AG04449 (cell line): ENCODE measurements at places on chromosomes 2 and 18.

DNA sequence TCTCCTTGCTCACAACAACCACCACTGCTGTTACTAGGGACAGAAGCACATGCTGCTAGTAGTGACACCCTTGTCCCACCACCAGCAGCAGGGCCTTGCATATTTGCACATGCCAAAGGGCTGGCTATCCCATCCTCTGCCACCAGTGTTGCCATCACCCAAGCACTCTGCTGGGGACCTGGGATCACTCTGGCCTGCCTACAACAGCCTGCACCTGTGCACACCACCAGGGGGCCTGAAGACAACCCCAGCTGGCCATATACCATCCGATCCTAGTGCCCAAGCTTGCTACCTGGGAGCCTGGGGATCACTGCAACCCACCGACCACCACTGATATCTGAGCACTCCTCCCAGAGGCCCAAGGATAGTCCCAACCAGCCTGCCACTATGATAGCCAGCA lies 99.9 kb upstream of the FANCL start:
- DNase-seq: no peak

- no peak for DNase-seq
Observed at GRCh38 chr18:199768-200167, 41.4 kb downstream of the USP14 start.

GRCh38 chr18:48904091-48904490 lies 46.7 kb downstream of the SMAD7 start:
- no peak for DNase-seq

GRCh38 chr2:127199223-127199622 lies 20.9 kb downstream of the CYP27C1 start:
- no peak for DNase-seq

- DNase-seq: no peak
Observed at GRCh38 chr2:160077912-160078810, 15.7 kb upstream of the PLA2R1 start.

- DNase-seq: no peak
Observed at GRCh38 chr2:30040147-30040546, 106.7 kb upstream of the YPEL5 start.

- no peak for DNase-seq
Observed at GRCh38 chr18:49055196-49055595, 104.4 kb upstream of the SMAD7 start.

- DNase-seq: no peak
Observed at GRCh38 chr2:241150660-241151530, 628 bp downstream of the PPP1R7 start.

GRCh38 chr2:41966431-41966893 lies 81.4 kb upstream of the PKDCC start:
- DNase-seq: peak; percentile 92

DNA sequence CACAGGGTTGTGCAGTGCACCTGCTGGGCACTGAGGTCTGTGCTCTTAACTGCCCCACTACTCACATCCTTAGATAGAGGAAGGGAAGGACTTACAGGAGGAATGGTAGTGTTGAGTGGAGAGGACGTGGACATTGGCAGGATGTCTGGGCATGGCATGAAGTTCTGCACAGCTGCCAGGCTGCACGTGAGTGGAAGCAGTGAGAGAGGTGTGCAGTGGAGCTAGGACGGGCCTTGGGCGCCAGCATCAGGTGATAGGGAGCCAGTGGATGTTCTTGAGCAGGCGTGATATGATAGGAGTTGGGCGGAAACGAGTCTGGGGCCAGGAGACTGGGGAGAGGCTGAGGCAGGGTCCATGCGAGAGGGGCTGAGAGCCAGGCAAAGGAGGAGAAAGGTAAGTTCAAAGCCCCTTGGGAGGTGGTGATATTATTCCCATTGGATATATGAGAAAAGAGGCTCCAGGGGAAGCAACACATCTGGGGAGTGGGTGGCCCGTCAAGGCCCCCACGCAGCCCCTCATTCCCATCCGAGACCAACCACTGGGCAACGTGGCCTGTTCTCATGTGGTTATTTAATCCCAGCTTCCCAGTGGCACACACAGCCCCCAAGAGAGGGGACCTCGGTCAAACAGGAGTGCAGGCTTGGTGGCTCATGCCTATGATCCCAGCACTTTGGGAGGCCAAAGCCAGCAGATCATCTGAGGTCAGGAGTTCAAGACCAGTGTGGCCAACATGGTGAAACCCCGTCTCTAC lies 45.7 kb upstream of the SNED1 start:
- DNase-seq: no peak

DNA sequence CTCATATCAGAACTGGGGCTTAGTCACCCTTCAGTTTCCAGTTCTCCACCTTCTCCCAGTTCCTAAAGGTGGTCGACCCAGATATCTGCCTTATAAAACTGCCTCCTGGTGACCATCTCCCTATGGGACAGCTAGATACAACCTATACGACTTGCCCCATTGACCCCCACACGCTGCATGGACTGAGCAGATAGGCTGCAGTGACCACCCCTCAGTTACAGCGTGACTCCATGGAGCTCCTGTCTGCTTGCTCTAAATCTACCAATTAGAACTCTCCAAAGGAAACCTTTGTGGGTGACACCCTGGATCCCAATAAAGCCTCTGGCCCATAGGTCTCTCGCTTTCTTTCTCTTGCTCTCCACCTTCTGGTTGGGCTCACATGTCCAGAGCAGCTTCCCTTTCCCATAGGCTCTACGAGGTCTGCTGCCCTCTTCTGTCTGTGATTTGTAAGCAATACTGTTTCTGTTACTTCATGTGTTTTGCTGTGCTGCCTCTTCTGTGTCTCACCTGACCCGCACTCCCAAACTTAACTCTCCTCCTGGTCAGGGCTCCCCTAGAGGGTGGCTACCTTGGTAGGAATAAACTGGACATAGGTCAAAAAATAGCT lies 971.3 kb upstream of the FAM98A start:
- no peak for DNase-seq

DNA sequence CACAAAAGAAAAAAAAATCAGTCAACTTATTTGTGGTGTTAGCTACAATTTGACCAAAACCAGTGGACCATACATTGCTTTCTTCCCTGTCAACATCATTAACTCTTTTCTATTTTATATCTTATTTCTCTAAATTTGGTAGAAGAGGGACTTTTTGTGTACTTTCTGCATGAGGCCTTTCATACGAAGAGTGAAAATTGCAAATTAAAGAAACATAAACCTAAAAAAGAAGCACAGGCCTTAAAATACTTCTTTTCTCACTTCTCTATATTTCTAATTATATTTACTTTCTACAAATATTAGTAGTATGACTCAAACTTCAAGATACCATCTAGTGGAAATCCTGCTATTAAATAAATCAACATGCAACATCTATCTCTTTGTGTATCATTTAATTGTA lies 1073.4 kb upstream of the ZEB2 start:
- no peak for DNase-seq

DNA sequence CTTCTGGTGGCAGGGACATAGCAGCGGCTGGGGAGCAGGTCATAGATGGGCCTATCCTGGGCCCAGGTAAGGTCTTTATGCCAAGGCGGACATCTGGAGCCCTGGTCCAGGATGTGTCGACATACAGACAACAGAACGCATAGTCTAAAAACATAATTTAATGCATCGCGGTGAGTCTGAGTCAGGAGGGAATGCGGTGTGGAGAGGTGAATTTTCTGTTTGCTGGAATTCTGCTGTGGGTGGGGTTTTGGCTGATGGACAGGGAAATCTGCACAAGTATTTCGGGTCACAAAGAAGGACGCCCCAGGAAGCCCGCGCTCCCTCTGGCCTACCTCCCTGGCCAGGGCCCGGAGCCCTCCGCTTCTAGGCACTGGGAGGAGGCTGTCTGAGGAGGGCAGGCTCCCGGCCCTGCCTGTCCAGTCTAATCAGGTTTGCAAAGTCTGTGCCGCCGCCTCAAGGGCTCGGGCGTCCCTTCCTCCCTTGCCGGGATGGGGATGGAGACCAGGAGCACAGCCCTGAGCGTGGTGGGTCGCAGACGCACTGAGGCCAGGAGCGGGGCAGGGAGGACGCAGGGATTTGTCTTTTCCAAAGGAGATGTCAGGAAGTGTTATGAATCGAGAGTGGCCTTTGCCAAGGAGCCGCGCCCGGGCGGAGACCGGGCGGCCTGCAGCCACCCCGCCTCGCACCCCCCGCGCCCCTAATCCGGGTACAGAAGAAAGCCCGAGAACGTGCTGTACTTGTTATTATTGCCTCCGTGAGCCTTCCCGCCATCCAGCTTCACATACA lies 2.3 kb downstream of the C1QL2 start:
- no peak for DNase-seq
